ENCODE measurements at places on chromosomes 1 and 21. TPM values are rescaled to one million over a fixed set of nuclear protein-coding genes. Genes with fewer than 3 reads are reported as not detected.

DNA sequence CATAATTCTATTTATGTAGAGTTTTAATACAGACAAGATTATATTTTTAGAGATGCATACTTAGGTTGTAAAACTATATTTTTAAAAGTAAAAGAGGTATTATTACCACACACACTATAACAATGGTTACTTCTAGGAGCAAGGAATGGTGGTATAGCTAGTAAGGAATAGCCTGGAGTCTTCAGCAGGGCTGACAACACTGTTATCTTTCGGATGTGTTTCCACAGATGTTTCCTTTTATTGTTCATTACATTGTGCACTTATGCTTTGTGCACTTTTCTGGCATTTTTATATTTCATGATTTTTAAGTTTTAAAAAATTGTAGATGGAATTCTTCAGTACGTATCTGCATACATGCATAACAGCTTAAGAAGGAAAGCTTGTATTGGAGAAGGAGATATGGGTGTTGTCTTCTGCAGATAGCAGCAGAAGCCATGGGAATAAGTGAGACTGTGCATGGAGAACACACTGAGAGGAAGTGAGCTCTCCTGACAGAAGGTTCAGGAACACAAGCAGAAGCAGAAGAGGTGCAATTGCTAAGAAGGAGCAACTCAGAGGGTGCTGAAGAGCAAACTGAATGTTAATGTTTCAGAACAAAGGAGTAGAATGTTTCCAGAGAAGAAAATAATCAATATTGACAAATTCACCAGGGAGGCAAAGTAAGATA, 91.8 kb downstream of the UCHL5 start:
- no peak for DNase-seq

- DNase-seq = no peak
These were observed 5.4 kb upstream of the TDRD5 start for GRCh38 chr1:179586107-179586823.

- DNase-seq = peak; percentile 44
These were observed 76.4 kb upstream of the EDN2 start for GRCh38 chr1:41560931-41561330.

GRCh38 chr1:67532452-67533216, 102.4 kb upstream of the SERBP1 start:
- DNase-seq = no peak

Gene GPR25
- not detected for total RNA-seq

Gene GPR37L1
- total RNA-seq = 0.09 TPM

Measured in posterior vena cava (tissue), 2 donors.